ENCODE measurements at places on chromosomes 12 and 14.

DNA sequence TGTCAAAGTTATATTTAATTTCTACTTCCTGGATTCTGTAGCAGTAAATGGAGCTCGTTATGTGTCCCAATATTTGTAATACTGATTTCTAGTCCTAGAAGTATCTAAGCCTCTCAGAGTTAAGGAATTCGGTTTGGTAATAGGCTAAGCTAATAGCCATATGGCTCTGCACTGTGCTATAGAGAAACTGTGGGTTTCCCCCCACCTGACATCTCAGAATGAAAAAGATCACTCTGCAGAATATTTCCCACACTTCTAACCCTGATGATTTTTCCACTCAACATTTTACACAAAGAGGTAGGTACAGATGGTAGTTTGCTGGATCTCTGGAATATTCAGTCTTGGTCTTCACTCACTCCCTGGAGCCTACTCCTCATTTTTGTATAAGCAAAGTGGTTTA is 71.2 kb downstream of the BORCS5 start:
- peak; percentile 42 for DNase-seq

DNA sequence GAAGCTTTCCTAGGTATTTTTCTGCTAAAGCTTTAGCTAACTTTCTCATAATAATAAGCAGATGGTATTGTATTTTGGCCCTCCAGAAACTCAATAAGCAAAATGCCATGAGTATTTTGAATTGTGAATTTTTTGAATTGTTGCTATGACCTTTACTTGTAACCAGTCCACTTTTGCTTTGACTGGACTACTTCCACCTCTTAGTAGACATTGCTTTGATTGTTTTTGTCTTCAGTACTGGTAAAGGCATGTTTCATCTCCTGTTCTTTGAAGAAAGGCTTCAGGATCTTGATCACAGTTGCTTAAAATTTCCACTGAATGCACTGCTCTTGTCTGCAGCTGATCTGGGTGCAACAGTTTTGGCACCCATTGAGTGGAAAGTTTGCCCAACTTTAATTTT is 102.3 kb downstream of the TRMT5 start:
- no peak for DNase-seq

GRCh38 chr12:122124370-122124769 is 45.8 kb downstream of the MLXIP start:
- DNase-seq, result no peak

DNA sequence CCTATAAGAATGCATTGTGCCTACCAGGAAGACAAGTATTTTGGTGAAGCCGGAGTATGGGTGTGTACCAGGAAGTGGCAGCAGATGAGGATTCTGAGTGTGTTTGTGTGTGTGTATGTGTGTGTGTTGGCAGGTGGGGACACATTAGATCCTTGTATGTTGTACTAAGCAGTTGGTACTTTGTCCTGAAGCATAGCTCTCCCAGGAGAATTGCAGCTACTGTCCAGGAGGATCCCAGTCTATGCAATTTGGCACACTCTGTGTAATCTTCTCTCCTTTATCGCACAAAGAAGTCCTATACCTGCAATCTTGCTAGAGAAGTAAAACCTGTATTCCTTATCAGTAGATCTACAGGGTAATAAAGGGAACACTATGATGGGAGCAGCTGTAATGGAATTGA is 276.5 kb downstream of the PAWR start:
- DNase-seq, result no peak

DNA sequence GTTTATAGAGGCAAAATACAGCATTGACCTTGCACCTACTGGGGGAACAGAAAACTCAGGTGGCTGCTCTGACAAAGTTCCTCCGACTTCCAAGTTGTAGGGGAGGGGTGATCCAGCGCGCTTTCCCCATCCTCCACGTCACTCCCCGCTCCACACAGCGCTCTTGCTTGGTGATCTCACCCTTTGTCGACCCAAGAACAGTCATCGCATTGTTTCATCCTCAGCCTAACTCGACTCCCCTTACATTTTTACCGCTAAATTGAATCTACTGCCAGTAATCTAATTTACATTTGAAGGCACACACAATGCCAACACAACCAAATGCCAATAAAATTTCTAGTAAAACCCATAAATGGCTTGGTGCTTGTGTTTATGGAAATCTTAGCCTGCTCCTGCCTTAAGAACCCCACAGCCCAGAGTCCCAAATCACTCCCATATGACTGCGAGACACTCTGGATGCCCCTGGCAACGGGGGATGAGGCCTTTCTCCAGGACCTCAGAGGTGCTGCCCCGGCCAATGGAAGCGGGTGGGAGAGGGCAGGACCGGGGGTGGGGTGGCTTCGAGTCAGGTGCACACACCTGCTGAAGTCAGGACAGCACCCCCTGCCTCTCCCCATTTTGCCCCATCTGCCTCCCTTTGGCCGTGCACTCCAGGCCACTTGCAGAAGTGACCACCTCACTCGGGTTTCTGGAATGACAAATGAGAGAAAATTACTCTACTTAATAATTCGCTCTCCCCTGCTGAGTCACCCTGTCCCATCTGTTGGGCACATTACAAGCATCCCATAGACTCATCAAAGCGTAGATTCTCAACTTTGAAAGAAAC is 98.2 kb upstream of the GSC start:
- no peak for DNase-seq

- DNase-seq, result no peak
These were observed 21.4 kb upstream of the ADGRD1 start for GRCh38 chr12:130932061-130932930.

GRCh38 chr12:48881686-48882314 is 16.1 kb upstream of the RND1 start:
- DNase-seq, result no peak
